DMS79 (cell line): ENCODE measurements at places on chromosomes 11 and 22.

GRCh38 chr11:79263001-79263400 is 177.8 kb downstream of the TENM4 start:
- DNase-seq: no peak

- peak; percentile 89 for DNase-seq
These were observed 2.1 kb upstream of the DGKZ start for GRCh38 chr11:46345131-46345597.

DNA sequence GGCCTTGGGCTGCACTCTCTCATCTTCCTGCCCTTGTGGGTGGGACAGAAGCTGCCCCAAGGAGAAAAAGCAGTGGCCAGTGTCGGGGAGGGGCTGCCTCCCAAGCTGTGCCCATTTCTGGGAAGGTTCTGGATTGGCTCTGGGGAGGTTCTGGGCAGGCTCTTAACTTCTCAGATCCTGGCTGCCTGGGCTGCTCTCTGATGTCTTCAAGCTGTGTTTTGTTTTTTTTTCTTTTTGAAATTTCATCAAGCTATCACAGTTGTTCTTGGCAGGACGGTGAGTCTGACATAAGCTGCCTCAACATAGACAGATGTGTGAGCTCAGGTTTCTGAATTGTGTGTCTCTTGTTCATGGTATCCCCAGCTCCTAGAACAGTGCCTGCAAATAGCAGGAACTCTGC is 1032.0 kb downstream of the BRD1 start:
- DNase-seq: no peak

DNA sequence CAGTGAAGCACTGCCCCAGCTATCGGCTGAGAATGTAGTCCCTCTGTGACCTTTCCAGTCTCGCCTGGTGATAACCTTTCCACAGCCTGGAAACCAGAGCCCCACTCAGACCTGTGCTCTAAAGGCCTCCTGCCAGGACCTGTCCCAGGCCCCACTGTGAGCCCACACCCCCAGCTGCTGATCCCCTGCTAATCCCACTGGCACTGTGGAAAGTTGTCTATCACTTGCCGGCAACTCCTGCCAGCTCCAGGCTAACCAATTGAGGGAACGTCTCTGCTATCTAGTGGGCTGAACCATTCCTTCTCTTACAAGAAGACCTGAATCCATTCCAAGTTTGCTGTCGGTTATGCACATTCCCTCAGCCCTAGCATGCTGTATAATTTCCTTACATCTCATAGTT is 328.2 kb downstream of the FAM181B start:
- no peak for DNase-seq

DNA sequence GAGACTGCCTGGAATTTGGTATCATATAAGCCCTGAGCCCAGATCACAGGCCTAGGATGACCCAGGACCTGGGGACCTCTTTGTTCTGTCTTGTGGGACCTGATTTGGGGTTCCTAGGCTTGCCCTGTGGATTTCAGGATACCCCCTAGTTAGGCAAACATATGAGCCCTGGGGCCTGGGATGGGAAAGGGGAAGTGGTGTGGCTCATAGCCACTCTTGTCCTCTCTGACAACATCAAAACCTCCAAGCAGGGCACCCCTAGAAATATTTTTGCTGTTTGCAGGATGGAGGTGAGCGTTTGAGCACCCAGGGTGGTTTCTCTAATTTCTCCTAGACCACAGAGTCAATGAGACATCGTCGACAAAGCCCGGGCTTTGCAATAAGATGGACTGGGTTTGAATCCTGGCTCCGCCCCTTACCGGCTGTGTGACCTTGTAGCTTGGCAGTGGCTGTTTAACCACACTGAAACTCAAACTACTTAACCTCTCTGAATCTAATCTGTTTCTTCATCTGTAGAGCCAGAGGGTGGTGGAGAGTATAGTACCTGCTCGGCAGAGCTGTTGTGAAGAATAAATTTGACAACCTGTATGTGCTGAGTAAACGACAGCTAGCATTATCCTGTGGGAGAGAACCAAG is 5.3 kb upstream of the LRRC10B start:
- no peak for DNase-seq

- no peak for DNase-seq
These were observed 21.3 kb downstream of the ZBTB16 start for GRCh38 chr11:114080769-114081168.

DNA sequence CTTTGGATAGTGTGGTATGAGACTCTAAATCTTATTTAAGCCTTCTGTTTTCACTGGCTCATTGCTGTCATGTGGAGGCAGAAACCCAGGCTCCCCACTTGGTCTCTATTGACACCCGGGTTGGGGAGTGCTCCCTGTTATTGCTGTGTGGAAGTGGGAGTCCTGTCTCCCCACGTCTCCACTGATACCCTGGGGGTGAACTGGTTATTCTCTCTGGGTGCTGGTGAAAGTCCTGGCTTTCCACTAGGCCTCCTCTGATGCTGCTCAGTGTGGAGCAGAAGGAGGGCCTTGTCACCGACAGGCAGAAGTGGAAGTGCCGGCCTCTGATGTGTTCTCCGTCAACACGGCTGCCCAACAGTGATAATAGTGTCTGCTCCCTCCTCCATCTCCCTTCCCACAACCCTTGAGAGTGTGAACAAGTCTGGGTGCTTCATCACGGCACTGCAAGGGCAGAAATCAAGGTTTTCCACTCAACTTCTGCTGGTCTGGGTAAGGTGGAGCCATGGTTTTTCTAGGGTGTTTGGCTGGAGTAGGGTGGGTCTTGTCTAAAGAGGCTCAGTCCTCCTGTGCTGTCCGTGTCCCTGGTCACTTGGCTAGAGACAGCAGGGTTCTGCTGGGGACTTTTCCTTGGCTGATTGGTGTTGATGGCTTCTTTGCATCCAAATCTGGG is 240.7 kb upstream of the B3GAT1 start:
- DNase-seq: no peak

DNA sequence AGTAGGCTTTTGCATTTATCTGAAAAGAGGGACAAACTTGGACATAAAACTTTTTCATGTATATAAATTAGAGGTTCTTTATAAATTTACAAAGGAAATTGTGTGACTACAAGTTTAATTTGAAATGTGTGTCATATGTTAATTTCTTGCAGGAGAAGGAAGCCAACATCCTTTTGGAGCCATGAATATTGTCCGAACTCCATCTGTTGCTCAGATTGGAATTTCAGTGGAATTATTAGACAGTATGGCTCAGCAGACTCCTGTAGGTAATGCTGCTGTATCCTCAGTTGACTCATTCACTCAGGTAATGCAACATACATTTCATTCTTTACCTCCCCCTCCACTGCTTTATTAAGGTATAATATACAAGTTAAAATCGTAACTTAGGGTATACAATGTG is 35.2 kb downstream of the HIKESHI start:
- DNase-seq: no peak

GRCh38 chr11:41878095-41878494 is 418.6 kb upstream of the LRRC4C start:
- DNase-seq: no peak

DNA sequence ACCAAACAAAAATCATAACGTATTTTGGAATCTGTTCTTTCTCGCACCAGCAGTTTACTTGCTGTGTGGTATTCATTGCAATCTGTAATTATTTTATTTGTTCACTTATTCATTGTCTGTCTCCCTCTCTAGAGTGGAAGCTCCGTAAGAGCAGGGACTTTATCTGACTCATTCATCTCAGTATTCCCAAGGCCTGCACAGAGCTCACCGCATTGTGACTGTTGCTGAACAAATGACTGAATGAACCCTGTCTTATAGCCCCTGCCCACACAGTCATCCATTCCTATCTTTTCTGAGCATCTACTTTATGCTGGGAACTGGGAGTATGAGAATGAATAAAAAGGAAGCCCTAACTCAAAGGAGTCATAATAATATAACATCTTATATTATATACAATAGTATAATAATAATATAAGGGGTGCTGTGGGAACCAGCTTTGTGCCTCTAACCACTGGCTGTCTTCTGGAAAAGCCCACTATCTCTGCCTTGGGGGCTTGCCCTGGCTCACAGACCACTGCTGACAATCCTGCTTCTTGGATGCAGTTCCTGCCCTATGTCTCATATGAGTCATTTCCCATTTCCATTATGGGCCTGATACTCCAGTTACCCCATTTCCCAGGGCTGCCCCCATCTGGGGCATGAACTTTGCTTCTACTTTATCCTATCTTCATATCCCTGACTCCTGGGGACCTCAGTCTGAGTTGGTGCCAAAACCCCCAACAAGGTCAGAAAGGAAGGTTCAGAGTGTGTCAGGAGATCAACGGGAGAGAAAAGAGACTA is 11.0 kb downstream of the XRRA1 start:
- no peak for DNase-seq

DNA sequence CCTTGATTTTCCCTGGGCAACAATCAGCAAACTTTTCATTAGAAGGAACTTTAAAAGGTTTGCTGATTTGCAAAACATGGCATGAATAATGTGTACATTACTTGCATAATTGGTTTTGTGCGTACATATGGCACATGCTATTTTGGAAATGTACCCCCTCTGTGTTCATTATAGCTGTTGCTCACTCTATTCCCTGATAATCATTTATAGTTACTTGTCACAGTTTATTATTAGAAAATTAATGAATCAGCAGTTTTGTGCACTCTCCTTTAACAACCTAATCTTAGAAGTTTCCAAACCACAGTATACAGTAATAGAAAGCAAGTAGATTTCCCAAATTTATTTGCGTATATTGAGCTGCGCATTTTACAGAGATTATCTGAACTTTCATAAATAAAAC is 389.9 kb downstream of the CNTN5 start:
- DNase-seq: no peak

- DNase-seq: no peak
These were observed 2.4 kb downstream of the TPBGL start for GRCh38 chr11:75242722-75243600.

GRCh38 chr11:35390737-35391682 is 28.3 kb downstream of the SLC1A2 start:
- DNase-seq: peak; percentile 69

GRCh38 chr11:11521306-11522002 is 100.4 kb downstream of the GALNT18 start:
- no peak for DNase-seq

- no peak for DNase-seq
These were observed 18.6 kb downstream of the TUBGCP6 start for GRCh38 chr22:50226063-50226874.

DNA sequence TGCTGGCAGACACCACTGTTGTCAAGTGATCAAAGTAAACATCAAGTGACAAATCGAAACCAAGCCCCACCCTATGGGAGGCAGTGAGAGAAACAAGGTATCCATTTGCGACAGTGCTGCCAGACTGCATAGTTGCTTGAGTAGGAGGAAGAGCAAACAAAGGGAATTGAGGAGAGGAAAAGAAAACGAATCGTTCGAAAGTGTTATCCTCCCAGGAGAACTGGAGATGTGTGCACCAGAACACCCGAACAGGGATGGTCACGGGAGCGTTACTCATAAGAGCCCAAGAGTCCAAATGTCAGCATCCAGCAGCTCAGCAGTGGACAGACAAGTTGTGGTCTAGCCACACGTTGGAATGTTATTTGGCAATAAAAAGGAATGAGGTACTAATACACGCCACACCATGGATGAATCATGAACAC is 58.4 kb upstream of the NUP50 start:
- DNase-seq: peak; percentile 21

DNA sequence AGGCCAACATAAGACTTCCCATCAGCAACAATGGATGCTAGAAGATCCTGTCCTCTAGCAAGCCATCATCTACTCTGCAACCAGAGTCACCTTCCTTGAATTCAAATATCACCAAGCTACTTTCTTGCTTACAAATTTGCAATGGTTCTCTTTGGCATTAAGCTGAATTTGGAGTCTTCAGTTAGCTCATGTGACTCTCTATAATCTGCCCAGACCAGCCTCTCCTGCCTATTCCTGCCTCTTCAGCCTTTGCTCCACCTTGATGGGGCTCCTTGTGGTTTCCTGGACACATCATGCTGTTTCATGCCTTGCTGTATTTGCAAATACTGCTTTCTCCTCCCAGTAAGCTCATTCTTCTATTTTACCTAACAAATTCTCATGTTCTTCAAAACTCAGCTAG is 82.3 kb downstream of the RASSF10 start:
- DNase-seq: peak; percentile 29

GRCh38 chr22:40107244-40107643 is 70.5 kb upstream of the TNRC6B start:
- no peak for DNase-seq

DNA sequence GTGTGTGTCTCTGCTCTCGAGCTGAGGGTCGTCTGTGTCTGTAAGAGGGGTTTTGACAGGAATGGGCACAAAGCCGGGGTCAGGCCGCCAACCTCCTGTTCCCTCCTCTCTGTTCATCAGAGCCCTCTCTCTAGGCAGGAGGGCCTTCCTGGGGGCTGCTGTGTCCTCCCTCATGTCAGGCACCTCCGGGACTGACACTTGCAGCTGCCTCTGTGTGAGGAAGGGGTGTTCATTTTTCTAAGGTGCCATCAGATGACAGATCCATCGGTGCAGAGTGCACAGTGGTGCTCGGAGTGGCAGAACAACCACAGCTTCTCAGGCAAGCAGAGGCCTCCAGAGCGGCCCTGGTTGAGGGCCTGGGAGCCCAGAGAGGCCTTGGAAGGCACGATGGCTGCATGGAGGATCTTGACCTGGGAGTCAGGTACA is 265.4 kb upstream of the B3GAT1 start:
- DNase-seq: no peak

- no peak for DNase-seq
These were observed 12.3 kb upstream of the ARL14EP start for GRCh38 chr11:30310623-30311022.

GRCh38 chr22:43118953-43119458 is 8.5 kb downstream of the BIK start:
- no peak for DNase-seq

DNA sequence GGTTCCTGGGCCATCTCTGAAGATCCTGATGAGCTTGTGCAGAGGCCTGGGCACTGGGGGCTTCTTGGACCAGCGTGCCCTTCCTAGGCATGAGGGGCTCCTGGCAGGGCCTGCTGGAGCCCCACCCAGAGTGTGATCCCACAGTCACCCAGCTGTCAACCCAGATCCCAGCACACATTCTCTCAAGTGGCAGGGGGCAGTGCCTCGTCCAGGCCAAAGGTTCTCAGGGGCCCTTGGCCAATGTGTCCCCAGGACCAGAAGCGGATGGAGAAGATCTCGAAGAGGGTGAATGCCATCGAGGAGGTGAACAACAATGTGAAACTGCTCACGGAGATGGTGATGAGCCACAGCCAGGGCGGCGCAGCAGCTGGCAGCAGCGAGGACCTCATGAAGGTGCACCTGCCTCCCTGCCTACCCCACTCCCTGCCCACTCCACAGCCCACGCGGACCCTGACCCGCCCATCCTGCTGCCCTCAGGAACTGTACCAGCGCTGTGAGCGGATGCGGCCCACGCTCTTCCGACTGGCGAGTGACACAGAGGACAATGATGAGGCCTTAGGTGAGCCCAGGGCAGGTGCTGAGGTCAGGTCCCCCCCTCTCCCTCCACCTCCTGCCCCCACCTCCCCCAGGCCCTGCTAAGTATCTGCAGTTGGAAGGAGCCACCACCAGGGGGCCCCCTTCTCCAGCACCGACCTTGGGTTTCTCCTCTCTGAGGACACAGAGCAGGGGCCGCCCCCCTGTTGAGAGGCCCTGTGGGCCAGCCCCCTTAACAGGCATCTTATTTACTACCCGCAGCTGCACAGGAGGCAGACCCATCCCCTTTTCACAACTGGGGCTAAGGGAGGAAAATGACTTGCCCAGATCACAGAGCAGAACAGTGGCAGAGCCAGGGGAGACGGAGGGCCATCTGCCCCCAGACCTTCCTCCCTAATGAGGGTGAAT is 14.7 kb downstream of the GGA1 start:
- no peak for DNase-seq

GRCh38 chr11:64165481-64165841 is 452 bp downstream of the MACROD1 start:
- no peak for DNase-seq
